A549 treated with CpdA at 1 μM for 4 hours (cell line): ENCODE measurements at places on chromosomes 3 and 15. TPM values are rescaled to one million over a fixed set of nuclear protein-coding genes. Genes with fewer than 3 reads are reported as not detected.

PRRT3 gene
- 0.72 to 1.5 TPM (median 1.4 TPM) in 5 replicates for total RNA-seq

IP6K2 gene
- total RNA-seq, result 45.3 to 52.3 TPM (median 48.9 TPM) in 5 replicates

CCDC39 gene
- total RNA-seq, result not detected in 5 replicates

LIPH gene
- total RNA-seq, result 7.5 to 8.5 TPM (median 8.1 TPM) in 5 replicates
